ENCODE measurements at places on chromosomes 11 and 22.

GRCh38 chr11:15884777-15885540 lies 471.4 kb downstream of the SOX6 start:
- no peak for DNase-seq

- no peak for DNase-seq
Observed at GRCh38 chr11:64925536-64926436, 1.3 kb downstream of the PPP2R5B start.

- no peak for DNase-seq
Observed at GRCh38 chr11:76997512-76997911, 36.7 kb upstream of the B3GNT6 start.

- peak; percentile 73 for DNase-seq
Observed at GRCh38 chr11:124602193-124602592, 9.0 kb upstream of the PANX3 start.

DNA sequence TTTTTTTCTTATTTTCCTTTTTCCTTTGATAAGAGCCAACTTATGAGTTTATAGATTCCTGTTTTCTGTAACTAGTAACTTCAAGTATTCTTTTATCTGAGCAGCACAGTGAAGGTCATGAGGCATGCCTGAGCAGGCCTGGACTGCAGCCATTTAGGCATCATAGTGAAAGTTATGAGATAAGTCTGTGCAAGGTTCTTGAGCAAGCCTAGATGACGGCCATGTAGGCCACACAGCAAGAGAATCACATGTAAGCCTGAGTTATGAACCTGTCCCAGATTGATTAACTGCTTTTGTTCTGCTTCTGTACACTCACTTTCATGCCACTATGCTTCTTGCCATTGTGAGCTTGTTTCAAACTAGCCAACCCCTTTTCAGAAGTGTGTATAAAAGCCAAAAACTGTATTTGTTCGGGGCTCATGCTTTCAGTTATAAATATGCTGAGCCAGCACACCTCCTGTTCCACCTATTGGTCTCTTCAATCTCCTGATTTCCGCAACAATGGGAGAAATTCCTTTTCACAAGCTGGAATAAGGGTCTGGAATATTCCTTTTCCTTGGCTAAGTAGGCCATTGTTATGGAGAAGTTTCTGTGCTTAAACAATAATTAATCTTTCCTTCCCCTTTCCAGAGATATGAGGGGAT lies 745.7 kb downstream of the FAM181B start:
- DNase-seq, result no peak

- peak; percentile 89 for DNase-seq
Observed at GRCh38 chr22:27866135-27867084, 52.6 kb downstream of the PITPNB start.

DNA sequence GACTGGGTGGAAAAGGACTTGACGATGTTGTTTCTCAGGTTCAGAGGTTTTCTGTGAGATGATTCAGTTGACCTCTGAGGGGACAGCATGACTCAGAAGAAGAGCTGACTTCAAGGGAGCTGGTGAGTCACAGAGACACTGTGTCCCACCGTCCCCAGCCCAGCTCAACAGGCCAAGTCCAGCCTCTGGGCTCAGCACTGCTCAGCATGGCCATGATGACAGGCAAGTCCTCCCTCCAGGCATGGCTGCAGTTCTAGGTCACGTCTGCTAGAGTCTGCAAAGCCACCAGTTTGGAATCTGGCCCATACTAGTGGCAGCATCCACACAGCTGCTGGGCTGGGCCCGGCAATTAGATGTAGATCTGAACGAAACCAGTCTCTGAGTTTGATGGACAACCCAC lies 12.9 kb downstream of the TRIM29 start:
- DNase-seq, result peak; percentile 79

GRCh38 chr11:64052436-64052835 lies 16.7 kb downstream of the FLRT1 start:
- no peak for DNase-seq

DNA sequence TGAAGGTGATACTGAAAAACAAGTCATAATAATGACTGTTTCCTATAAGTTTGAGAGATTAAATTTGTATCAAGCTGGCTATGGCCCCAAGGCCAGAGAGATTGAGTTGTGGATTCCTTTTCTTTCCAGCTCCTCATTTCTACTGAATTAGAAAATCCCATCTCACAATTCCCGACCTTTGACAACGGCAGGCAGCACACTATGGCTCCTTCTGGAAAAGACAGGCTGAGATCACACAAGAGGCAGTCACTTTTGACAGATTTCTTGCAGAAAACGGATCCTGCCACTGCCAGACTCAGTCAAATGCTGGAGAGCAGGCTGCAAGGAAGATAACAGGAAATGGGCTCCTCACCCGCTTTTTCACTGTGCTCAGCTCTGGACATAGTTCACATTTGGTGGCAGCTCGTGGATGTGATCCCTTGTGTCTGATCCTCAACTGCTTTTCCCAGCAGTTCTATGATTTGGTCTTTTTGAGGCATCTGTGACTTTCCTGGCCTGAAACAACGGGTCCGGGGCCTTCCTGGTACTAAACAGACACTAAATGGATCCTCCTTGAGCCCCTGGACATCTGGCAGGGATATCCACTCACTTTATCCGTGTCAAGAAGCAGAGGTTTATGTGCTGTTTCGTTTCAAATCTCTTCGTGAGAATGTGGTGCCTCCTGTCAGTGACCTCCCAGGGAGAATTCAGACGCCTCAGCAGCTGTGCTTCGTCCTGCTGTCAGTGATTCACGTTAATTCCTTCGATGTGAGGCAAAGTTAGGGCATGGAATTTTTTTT lies 26.1 kb upstream of the RTL6 start:
- DNase-seq, result peak; percentile 85

DNA sequence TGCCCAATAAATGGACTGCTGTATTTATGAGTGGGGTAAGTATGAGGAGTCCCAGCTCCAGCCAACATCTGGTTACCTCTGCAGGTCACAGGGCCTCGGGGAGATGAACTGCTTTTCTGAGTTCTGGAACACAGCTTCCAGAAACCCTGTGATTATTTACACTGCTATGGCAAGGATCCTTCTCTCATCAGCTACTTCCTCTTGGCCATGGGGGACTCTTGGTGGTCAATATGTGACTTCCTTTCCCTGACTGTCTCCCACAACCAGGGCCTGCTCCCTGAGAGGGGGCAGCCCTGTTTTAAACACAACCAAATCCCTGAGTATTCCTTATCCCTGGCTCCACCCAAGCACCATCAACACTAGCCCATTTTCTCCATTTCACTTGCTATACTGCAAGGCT lies 10.0 kb downstream of the RHOG start:
- DNase-seq, result no peak

Data from HFFc6 (cell line).